Stimulated activated CD4-positive, alpha-beta T cell treated with anti-CD3 and anti-CD28 coated beads, Interleukin-15, amount 100 ng/mL, for 1 hour (primary cell): ENCODE measurements at places on chromosomes 12 and 14.

- DNase-seq = no peak
These were observed 19.5 kb upstream of the PPFIBP1 start for GRCh38 chr12:27504507-27504906.

DNA sequence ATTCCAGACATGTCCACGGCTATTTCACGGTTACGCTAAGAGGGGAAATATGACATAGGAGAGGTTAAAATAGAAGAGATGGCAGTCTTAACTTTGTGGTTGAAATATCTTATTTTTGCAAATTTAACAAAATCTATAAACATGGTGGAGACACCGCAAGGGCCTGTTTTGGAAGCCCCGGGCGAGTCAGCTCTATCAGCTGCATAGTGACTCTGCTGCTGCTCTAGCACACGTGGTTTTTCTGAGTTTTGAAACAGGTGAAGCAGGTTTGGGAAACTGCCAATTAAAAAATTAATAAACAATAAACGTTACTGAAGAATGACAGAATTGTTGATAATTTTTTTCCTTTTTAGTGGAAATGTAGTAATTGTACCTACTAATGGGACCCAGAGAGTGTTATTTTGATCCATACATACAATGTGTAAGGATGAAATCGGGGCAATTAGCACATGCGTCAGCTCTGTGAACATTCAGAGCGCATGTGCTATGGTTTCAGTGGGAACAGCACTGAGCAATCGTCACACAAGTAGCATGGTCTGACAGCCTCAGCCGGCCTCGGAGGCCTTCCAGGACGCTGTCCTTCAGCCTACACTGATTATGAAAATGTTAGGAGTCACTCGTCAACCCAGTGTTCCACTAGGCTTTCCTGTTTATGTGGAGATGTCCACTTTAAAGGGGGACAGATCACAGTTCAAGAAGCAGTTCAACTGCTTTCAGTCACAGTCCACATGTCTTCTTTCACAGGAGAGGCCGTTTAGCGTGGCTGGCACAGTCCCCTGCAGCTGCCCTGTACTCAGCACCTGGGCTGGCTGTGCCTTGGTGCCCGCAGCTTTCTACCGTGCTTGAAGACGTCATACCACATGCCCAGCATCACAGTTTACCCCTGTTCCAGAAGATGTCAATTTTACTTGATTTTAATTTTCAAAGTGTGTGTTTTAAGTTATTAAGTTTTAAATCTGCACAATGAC lies 51.8 kb downstream of the MOK start:
- DNase-seq = no peak

DNA sequence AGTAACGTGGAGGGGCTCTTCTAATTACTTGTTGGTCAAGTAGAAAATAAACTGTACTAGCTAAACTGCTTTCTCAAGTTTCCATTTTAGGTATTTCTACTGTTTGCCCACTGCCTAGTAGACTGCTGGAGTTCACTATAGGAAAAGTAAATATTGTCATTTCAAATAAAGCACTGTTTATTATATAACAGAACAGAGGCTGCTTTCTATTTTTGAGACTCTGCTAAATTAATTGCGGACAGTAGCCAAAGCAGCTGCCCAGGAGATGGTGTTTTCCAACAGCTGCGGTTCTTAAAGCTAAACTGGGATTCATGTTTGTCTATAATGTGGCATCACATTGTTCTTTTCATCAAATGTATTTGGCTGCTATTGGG lies 15.9 kb upstream of the SIX1 start:
- DNase-seq = no peak

DNA sequence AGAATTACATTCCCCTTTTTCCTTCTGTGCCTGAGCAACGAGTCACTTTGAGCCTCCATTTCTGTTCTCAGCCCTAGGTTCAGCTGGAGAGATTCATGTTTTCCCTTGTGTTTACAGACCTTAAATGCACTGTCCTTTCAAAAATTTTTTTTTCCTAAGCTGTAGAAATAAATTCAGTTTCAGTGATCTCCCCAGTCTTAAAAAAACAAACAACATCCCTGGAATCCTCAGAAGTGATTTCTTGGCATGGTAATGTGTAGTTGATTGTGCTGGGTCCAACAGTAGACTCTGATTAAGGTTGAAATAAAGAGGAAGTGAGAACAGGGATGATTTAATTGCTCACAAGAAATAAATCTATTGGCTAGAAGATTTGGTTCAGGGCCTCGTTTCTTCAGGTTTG lies 89.3 kb downstream of the NTN4 start:
- DNase-seq = no peak

DNA sequence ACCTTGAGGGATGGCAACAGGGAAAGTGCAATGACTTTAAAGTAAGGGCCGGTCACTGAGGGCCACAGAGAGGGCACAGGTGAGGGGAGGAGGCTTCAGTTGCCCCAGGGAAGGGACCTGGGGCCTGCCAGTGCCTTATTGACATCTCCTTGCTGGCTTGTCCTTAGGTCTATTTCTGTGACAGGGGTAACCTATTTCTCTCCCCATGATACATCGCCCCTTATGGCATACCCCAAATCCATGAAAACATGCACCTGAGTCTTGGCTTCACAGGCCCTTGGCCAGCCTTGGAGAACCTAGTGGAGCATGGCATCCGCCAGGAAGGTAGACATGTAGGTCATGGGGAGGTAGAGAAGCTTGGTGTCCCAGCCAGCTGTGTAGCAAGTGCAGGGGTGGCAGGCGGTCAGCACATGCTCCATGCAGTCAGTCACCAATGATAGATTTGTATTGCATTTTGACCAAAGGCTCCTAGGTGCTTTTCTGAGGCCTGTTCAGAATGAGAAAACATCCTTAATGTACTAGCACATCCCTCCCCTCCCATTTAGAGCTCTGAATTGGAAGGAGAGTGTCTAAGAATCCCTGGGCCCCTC lies 23.6 kb upstream of the RDH16 start:
- DNase-seq = no peak

GRCh38 chr14:24441904-24442239 lies 704 bp downstream of the SDR39U1 start:
- DNase-seq = no peak
